ENCODE measurements at places on chromosomes 4 and X.

GRCh38 chrX:10152086-10152485, 4.7 kb upstream of the CLCN4 start:
- no peak for DNase-seq

- DNase-seq: no peak
Observed at GRCh38 chr4:188262464-188262863, 123.2 kb downstream of the TRIML1 start.

DNA sequence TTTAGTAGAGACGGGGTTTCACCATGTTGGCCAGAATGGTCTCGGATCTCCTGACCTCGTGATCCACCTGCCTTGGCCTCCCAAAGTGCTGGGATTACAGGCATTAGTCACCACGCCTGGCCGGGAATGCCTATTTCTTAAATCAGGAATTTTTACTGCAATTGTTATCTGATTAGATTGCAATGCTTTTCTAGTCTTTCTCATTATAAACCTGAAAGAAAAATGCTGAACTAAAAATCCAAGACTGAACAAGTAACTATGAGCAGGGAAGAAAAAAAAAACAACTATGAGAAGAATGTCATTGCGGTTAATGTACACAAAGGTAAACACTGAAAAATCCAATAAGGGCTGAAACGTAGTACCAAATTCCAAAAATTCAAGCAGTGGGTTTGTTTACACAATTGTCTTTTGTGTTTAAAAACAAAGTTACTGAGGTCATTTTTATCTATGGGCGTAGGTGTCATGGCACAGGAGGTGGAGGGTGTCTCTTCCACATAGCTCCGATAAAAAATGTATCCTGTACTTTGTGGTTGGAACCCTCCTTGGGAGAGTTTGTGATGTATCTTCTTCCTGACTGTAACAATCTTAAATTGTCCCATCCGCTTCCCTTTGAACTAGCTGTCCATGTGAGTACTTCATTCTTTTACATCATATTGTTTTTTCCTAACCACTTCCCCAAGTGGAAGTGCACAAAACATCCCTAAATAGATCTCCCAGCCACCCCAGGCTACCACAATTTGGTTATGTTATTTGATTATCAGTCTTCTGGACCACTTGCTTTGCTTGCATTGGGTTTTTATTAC, 11.1 kb upstream of the TMEM156 start:
- no peak for DNase-seq

GRCh38 chr4:152509595-152510225, 26.2 kb downstream of the FBXW7 start:
- no peak for DNase-seq

DNA sequence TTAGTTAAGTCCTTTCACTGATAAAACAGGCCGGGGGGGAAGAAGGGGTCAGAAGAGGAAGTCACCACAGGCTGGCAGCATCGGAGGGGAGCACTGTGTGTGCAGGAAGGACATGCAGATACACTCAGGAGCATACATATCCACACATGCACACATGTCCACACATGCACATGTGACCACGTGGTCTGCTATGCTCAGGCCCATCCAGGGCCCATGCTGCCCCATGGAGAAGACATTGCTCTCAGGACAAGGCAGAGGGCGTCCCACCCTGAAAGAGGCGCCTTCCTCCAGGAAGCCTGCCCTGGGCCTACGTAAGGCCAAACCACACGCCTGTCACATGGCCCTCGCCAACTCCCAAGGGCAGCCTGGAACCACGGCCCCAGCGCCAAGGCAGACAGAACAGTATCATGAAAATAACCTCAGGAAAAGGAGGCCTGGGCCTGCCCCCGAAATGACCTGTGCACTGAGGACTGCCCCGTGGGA, 15.8 kb downstream of the WDR1 start:
- DNase-seq: peak; percentile 49

GRCh38 chrX:74536832-74537371, 77.5 kb downstream of the RLIM start:
- DNase-seq: no peak

- DNase-seq: no peak
Observed at GRCh38 chrX:123322536-123322935, 138.5 kb downstream of the GRIA3 start.

DNA sequence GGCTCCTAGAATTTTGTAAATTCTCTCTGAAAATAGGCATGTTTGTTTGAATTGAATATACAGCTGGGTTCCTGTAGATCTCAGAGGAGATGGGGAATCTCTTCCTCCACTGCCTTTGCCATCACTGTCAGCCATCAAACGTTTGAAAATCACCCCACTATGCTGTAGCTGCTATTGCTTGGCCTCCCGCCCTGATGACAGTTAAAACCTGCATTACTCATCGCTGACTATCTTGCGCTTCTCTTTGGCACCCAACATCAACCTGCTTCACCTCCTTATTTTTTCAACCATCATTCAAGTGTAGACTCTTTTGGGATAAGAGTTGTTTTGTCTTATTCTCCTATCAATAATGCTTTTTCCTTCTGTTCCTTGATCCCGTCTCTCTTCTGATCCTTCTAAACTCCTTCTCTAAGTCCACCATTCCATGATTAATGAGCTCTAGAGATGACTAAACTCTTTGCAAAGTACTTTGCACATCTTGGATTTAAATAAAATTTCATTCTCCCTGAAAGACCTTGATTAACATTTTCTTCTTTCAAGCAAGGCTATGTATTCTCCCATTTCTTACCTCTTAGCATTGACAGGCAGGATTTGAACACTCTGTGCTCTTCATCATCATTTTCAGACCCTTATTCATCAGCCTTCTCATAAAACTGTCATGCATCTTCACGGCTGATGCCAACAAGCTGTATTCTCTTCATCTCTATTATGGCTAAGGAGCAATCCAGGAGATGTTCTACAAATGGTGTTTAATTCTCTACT, 133.0 kb downstream of the SNCA start:
- no peak for DNase-seq

GRCh38 chrX:41133551-41133950, 48.3 kb downstream of the USP9X start:
- no peak for DNase-seq

GRCh38 chrX:16836371-16836770, 33.8 kb downstream of the RBBP7 start:
- no peak for DNase-seq

DNA sequence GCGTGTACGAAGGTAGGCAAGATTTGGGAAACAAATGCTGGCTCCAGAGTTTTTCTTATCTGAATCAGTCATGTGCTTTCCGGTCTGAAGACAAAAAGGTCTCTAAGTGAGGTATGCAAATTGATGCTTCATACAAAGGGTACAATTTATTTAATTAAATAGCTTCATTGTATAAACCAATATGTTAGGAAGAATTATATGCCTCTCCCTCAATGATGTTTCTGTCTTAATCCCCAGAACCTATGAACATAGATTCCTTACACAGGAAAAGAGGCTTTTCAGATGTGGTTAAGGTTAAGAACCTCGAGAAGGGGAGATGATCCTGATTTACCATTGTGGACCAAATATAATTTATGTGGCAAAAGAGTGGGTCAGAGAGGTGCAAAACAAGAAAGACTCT, 543.5 kb upstream of the PCDH10 start:
- DNase-seq: no peak

DNA sequence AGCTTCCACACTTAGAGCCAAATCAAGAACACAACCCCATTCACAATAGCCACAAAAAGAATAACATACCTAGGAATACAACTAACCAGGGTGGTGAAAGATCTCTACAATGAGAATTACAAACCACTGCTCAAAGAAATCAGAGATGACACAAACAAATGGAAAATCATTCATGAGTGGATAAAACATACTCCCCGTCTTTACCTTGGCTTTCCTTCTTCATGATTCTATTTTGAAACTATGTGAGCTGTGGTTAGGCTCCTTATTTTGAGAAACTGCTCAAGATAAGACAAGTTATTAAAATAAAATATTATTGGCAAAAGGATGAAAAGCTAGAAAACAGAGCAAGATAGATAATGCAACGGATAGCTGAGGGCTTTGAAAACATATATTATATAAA, 598.1 kb upstream of the FAT1 start:
- no peak for DNase-seq

DNA sequence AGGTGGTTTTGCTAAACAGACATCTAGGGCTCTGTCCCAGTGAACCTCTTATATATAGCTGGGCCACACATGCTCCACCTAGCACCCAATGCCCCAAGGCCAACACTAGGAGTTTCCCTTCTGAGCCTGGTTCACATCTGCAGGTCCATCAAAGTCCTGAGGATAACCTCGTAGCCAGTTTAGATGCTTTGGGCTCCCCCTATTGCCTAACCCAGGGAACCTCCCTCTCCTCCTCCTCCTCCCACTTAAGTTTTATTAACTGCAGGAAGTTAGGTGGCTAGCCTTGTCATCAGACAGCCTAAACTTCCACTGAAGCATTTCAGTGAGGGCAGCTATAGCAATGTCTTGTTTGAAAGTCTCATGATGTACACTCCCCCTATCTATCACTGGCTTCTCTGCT, 88.0 kb downstream of the GUCY2F start:
- DNase-seq: no peak

DNA sequence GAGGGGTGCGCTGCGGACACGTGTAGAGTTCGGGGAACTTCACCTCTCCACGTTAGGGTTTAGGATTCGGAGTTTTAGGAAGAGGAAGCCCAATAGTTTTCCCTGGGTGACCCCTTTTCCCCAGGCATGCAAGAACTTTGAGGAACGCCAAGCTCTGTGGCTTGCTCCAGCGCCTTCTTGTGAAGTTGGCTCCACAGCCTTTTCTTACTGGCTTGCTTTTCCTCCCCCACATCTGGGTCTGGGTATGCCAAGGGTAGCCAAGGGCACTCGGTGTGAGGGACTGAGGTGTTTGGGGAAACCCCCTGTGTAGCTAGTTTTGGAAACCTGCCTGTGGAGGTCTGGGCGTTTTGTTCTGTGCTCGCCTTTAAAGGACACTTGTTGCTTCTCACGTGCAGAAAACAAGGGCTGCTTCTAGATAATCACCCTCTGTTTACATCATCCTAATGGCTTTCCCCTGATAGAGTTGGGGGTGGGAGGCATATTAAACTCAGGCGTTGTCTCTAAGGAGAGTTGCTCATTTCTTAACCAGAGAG, 746 bp downstream of the EDNRA start:
- DNase-seq: no peak

- DNase-seq: no peak
Observed at GRCh38 chrX:70613295-70613694, 168.7 kb downstream of the DLG3 start.

GRCh38 chrX:77444075-77444474, 3.1 kb upstream of the FGF16 start:
- DNase-seq: no peak

GRCh38 chrX:76802708-76803107, 375.2 kb downstream of the MAGEE1 start:
- no peak for DNase-seq

DNA sequence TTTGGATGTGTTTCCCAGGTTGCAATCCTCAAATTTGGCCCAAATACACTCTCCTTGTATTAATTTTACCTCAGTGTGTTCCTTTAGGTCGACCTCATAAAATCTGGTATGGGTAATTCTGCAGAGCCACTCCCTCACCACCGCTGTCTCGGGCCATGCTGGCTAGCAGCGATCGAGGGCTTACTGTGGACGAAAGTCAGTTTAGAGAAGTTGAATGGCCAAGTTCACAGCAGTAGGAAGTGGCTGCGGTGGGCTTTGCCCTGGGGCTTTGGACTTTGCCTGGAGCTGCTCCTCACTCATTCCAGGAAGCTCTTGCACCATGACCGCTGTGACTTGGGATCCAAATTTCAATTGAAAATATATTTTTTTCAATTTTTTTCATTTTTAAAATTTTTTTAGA, 19.6 kb downstream of the TMEM187 start:
- no peak for DNase-seq

- DNase-seq: no peak
Observed at GRCh38 chr4:186939766-186940165, 216.1 kb upstream of the FAT1 start.

DNA sequence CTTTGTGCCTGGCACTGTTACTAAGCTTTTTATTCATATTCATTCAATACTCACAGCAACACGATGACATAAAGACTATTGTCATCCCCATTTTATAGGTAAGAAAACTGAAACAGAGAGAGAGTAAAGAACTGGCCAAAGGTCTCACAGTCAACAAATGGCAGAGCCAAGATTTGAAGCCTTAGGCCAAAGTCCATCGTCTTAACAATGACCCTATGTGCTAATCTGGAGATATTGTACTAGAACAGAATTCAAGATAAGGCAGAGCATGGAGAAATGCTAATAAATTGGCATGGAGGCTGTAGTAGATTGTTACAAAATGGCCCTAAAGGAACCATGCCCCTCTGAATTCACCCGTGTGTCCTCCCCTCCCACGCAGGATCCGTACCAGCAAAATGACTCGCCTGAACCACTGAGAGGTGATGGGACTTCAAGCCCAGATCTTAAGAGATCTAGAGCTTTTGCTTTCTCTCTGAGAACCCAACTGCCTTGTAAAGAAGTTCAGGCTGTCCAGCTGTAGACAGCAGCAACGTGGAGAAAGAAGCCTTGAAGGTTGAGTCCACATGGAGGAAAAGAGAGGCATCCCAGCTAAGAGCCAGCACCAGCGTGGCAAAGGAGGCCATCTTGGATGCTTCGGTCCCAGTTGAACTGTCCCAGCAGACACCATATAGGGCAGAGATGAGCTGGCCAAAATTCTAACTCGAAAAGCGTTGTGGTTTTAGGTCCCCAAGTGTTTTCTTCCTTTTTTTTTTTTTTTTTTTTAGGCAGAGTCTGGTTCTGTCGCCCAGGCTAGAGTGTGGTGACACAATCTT, 52.8 kb upstream of the RBM47 start:
- no peak for DNase-seq

DNA sequence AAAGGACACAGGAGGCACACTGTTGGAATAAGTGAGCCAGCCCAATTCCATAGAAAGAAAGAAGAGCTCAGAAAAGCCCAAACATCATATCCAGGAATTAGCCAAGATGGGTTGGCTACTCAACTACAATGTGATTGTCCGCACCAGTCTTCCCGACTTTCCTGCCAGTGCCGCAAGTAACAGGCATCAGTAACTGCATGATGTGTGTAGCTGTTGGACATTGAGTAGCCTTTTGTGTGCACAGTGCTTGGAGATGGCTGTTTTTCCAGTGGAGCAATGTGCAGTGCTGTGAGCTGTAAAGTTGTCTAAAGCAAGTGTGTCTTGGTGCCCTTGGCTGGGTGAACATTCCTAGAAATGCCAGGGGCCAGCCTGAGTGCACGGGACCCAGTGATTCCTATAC, 29.2 kb upstream of the FAM193A start:
- no peak for DNase-seq

DNA sequence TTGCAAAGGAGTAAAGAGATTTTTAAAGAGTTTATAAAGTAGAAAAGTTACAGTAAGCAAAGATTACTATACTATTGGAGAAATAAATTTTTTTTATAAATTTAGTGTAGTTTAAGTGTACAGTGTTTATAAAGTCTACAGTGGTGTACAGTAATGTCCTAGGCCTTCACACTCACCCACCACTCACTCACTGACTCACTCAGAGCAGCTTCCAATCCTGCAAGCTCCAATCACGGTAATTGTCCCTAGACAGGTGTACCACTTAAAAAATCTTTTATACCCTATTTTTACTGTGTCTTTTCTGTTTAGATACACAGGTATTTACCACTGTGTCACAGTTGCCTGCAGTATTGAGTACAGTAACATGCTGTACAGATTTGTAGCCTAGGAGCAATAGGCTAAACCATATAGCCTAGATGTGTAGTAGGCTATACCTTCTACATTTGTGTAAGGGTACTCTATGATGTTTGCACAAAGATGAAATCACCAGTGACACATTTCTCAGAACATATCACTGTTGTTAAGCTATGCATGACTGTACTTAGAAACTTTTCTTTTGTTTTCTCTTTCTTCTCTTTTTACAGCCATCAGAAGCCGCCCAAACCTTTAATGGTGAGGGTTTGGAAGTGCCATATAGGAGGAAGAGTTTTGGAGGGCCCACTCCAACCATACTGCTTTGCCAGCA, 11.8 kb upstream of the SH3RF1 start:
- DNase-seq: no peak

All from globus pallidus (tissue), 1 donor.